GM23248 (cell line): ENCODE measurements at places on chromosomes 4 and X. TPM values are rescaled to one million over a fixed set of nuclear protein-coding genes. Genes with fewer than 3 reads are reported as not detected.

- no peak overlapping the region for H3K4me3 ChIP-seq
- no peaks in the 10 kb centered on the region for H3K27me3 ChIP-seq
- H3K27ac ChIP-seq, result no peak overlapping the region
- DNase-seq, result no peak
- no peaks in the 10 kb centered on the region for H3K4me1 ChIP-seq
These were observed 981.9 kb upstream of the TENM3 start for GRCh38 chr4:181261279-181261678.

DNA sequence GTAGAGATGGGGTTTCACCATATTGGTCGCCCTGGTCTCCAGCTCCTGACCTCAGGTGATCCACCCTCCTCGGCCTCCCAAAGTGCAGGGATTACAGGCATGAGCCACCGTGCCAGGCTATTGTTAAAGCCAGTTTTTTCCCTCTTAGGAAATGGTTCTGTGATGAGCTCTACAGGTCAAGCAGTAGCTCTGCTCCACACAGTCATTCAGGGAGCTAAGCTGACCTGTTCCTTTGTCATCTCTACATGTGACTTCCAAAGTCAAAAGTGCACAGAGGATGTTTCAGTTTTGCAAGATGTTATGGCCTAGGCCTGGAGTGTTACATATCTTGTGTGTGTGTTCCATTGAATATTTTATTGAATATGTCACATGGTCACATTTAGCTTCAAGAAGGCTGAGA lies 11.4 kb downstream of the MCUB start:
- no peak for DNase-seq
- no peaks in the 10 kb centered on the region for H3K27me3 ChIP-seq
- no peak overlapping the region for H3K27ac ChIP-seq

- no peak overlapping the region for H3K27ac ChIP-seq
- no peaks in the 10 kb centered on the region for H3K4me1 ChIP-seq
- no peak overlapping the region for H3K4me3 ChIP-seq
- no peaks in the 10 kb centered on the region for H3K27me3 ChIP-seq
These were observed 39.6 kb upstream of the SLC7A3 start for GRCh38 chrX:70970482-70970995.

GRCh38 chr4:11428899-11429698 lies 405 bp upstream of the HS3ST1 start:
- no peak overlapping the region for H3K27ac ChIP-seq
- DNase-seq, result peak; percentile 27
- H3K4me3 ChIP-seq, result no peak overlapping the region
- H3K27me3 ChIP-seq, result peaks cover 8% of the 10 kb centered on the region; the same call in 1 of the 2 replicates
- no peaks in the 10 kb centered on the region for H3K36me3 ChIP-seq

GRCh38 chrX:101605146-101605545 lies 12.7 kb downstream of the ARMCX6 start:
- H3K27me3 ChIP-seq, result no peaks in the 10 kb centered on the region
- H3K36me3 ChIP-seq, result no peaks in the 10 kb centered on the region
- H3K27ac ChIP-seq, result no peak overlapping the region
- H3K4me3 ChIP-seq, result no peak overlapping the region
- DNase-seq, result no peak
- no peaks in the 10 kb centered on the region for H3K4me1 ChIP-seq

GRCh38 chrX:118373538-118373937 lies 27.6 kb downstream of the WDR44 start:
- DNase-seq, result peak; percentile 33
- no peak overlapping the region for H3K4me3 ChIP-seq
- no peak overlapping the region for H3K27ac ChIP-seq
- H3K4me1 ChIP-seq, result 0 out of 2 replicates have a peak, but pooled peaks cover 27% of the 10 kb centered on the region
- H3K36me3 ChIP-seq, result no peaks in the 10 kb centered on the region

DNA sequence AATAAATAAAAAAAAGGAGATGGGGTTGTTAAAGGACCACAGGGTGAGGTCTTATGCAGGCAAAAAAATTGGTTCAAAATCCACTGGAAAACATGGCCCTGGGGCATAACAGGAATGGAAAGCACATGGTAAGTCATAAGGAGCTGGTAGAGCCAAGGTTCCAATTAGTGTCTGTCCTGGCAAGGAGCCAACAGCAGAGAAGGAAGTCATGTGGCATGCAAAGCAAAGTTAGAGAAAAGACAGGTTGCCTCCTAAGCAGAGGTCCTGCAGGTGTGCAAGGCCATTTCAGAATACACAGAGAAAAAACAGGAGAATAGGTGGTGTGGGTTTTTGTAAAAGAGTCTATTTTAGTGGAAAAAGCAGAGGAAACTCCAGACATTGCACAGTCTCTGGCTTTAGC lies 1881.7 kb downstream of the ARAP2 start:
- no peaks in the 10 kb centered on the region for H3K4me1 ChIP-seq
- H3K27me3 ChIP-seq, result no peaks in the 10 kb centered on the region

Gene GPRASP1
- total RNA-seq, result 0.38 and 0.54 TPM in 2 replicates

Gene SPANXN4
- total RNA-seq, result not detected in 2 replicates

GRCh38 chrX:137746289-137746688 lies 180.4 kb downstream of the ZIC3 start:
- no peak overlapping the region for H3K27ac ChIP-seq
- H3K27me3 ChIP-seq, result no peaks in the 10 kb centered on the region
- H3K4me1 ChIP-seq, result no peaks in the 10 kb centered on the region
- no peaks in the 10 kb centered on the region for H3K36me3 ChIP-seq

DNA sequence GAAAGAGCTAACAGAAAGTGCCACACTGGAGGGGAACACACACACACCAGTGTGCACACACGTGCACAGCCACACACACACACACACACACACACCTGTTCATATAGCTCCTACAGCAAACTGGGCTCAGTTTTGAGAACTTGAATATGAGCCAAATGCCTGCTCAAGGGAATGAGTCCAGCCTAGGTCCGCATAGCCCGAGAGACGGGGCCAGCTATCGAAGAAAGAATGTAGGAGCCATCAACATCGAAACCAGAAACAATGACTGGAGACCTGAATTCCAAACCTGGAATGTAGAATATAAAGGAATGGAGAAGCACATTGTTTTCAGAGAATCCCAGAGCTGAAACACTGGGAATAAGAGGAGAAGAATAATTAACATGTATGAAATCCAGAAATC lies 37.6 kb upstream of the ERVMER34-1 start:
- H3K36me3 ChIP-seq, result no peaks in the 10 kb centered on the region
- H3K4me3 ChIP-seq, result no peak overlapping the region
- no peaks in the 10 kb centered on the region for H3K27me3 ChIP-seq
- no peak for DNase-seq
- no peak overlapping the region for H3K27ac ChIP-seq

Gene RBBP7
- 64.6 and 86.2 TPM in 2 replicates for total RNA-seq

- no peak for DNase-seq
- H3K4me3 ChIP-seq, result no peak overlapping the region
- no peaks in the 10 kb centered on the region for H3K27me3 ChIP-seq
- H3K27ac ChIP-seq, result no peak overlapping the region
- no peaks in the 10 kb centered on the region for H3K36me3 ChIP-seq
These were observed 11.2 kb upstream of the UBA6 start for GRCh38 chr4:67712000-67712625.

Gene ZNF141
- 6.7 and 7.6 TPM in 2 replicates for total RNA-seq

Gene DIPK2B
- not detected in 2 replicates for total RNA-seq

- no peak overlapping the region for H3K4me3 ChIP-seq
- DNase-seq, result no peak
- H3K36me3 ChIP-seq, result no peaks in the 10 kb centered on the region
- H3K27me3 ChIP-seq, result no peaks in the 10 kb centered on the region
- no peak overlapping the region for H3K27ac ChIP-seq
These were observed 5.5 kb upstream of the FGF2 start for GRCh38 chr4:122821092-122821491.

Gene PAGE4
- not detected in 2 replicates for total RNA-seq

- no peak overlapping the region for H3K27ac ChIP-seq
- H3K36me3 ChIP-seq, result no peaks in the 10 kb centered on the region
- H3K4me1 ChIP-seq, result 0 out of 2 replicates have a peak, but pooled peaks cover 3% of the 10 kb centered on the region
- H3K27me3 ChIP-seq, result no peaks in the 10 kb centered on the region
- no peak for DNase-seq
These were observed 2.7 kb upstream of the AVPR2 start for GRCh38 chrX:153901753-153902140.

Gene GSX2
- total RNA-seq, result not detected in 2 replicates

- 0 out of 2 replicates have a peak, but pooled peaks cover 4% of the 10 kb centered on the region for H3K27me3 ChIP-seq
- H3K4me3 ChIP-seq, result no peak overlapping the region
- H3K27ac ChIP-seq, result no peak overlapping the region
- H3K4me1 ChIP-seq, result 0 out of 2 replicates have a peak, but pooled peaks cover 7% of the 10 kb centered on the region
- no peaks in the 10 kb centered on the region for H3K36me3 ChIP-seq
These were observed 37.0 kb downstream of the HTRA3 start for GRCh38 chr4:8306511-8307021.

- H3K4me3 ChIP-seq, result peak overlapping the region; percentile 97
- peaks cover 11% of the 10 kb centered on the region; the same call in 1 of the 2 replicates for H3K36me3 ChIP-seq
- H3K27me3 ChIP-seq, result no peaks in the 10 kb centered on the region
- H3K4me1 ChIP-seq, result peaks cover 12% of the 10 kb centered on the region; the same call in 1 of the 2 replicates
These were observed 1.8 kb downstream of the RAP2C start for GRCh38 chrX:132217203-132218073.

GRCh38 chr4:20356565-20356964 lies 104.9 kb downstream of the SLIT2 start:
- H3K4me3 ChIP-seq, result no peak overlapping the region
- no peak for DNase-seq
- H3K36me3 ChIP-seq, result no peaks in the 10 kb centered on the region
- no peak overlapping the region for H3K27ac ChIP-seq
- H3K27me3 ChIP-seq, result no peaks in the 10 kb centered on the region

GRCh38 chrX:123077631-123078030 lies 106.4 kb upstream of the GRIA3 start:
- H3K4me1 ChIP-seq, result peaks cover 21% of the 10 kb centered on the region; the same call in 1 of the 2 replicates
- no peak overlapping the region for H3K4me3 ChIP-seq
- H3K36me3 ChIP-seq, result no peaks in the 10 kb centered on the region
- H3K27me3 ChIP-seq, result no peaks in the 10 kb centered on the region
- no peak overlapping the region for H3K27ac ChIP-seq

DNA sequence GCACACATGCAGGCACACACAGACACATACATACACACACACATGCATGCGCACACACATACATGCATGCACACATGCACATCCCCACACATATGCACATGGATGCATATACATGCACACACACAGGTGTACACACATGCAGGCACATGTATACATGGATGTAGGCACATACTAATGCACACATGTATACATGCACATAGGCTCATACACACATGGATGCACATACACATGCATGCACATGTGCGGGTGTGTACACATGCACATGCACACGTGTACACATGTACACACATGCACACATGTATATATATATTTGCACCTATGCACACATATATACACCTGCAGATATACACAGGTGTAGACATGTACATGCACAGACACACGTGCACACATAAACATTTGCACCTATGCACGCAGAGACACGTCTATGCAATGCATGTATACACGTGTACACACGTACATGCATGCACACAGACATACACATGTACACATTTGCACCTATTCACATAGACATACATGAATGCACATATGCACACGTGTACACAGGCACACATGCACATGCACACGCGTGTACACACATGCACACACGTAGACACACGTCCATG lies 4.0 kb downstream of the PLCXD1 start:
- no peak for DNase-seq
- no peak overlapping the region for H3K4me3 ChIP-seq
- no peaks in the 10 kb centered on the region for H3K27me3 ChIP-seq

- no peaks in the 10 kb centered on the region for H3K27me3 ChIP-seq
- no peak overlapping the region for H3K4me3 ChIP-seq
- no peak for DNase-seq
- H3K36me3 ChIP-seq, result no peaks in the 10 kb centered on the region
- H3K27ac ChIP-seq, result no peak overlapping the region
These were observed 272.5 kb downstream of the ARHGAP10 start for GRCh38 chr4:148004228-148004857.

GRCh38 chrX:46117234-46117633 lies 428.0 kb downstream of the ZNF674 start:
- H3K27ac ChIP-seq, result no peak overlapping the region
- no peak for DNase-seq
- H3K27me3 ChIP-seq, result no peaks in the 10 kb centered on the region
- no peaks in the 10 kb centered on the region for H3K4me1 ChIP-seq
- no peak overlapping the region for H3K4me3 ChIP-seq
- no peaks in the 10 kb centered on the region for H3K36me3 ChIP-seq

- no peak overlapping the region for H3K27ac ChIP-seq
- DNase-seq, result no peak
- H3K4me3 ChIP-seq, result no peak overlapping the region
- H3K36me3 ChIP-seq, result no peaks in the 10 kb centered on the region
- H3K27me3 ChIP-seq, result no peaks in the 10 kb centered on the region
These were observed 137.1 kb downstream of the ARSF start for GRCh38 chrX:3178329-3178728.

- H3K4me1 ChIP-seq, result no peaks in the 10 kb centered on the region
- DNase-seq, result no peak
- H3K4me3 ChIP-seq, result no peak overlapping the region
- no peak overlapping the region for H3K27ac ChIP-seq
- H3K27me3 ChIP-seq, result no peaks in the 10 kb centered on the region
These were observed 343.6 kb upstream of the CT83 start for GRCh38 chrX:116806288-116806802.

DNA sequence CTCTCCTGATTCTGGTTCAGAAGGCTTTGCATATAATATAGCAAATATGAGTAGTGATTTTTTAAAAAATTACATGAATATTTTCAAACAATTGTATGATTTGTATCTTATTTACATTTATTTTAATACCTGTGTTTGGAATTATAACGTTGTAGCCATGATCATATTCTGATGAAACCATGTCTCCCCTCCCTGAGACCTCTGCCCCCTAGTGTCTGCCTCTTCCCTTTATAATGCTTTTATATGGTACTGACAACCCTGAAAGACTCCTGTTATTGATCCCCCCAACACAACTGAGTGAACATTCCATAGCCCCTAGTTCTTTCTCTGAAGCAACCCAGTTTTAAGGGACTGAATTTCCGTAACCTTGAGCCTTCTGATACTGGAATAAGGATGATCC lies 187.4 kb downstream of the SOX3 start:
- H3K4me3 ChIP-seq, result no peak overlapping the region
- no peaks in the 10 kb centered on the region for H3K36me3 ChIP-seq
- 0 out of 2 replicates have a peak, but pooled peaks cover 3% of the 10 kb centered on the region for H3K4me1 ChIP-seq

- no peaks in the 10 kb centered on the region for H3K4me1 ChIP-seq
- peak; percentile 59 for DNase-seq
These were observed 136.6 kb downstream of the STAG2 start for GRCh38 chrX:124098089-124098488.

Gene SMARCAD1
- 24.0 and 26.3 TPM in 2 replicates for total RNA-seq

- H3K4me1 ChIP-seq, result no peaks in the 10 kb centered on the region
- peak; percentile 52 for DNase-seq
- no peak overlapping the region for H3K27ac ChIP-seq
- H3K36me3 ChIP-seq, result no peaks in the 10 kb centered on the region
- peak overlapping the region; percentile 77 for H3K4me3 ChIP-seq
These were observed 877 bp downstream of the GPRASP1 start for GRCh38 chrX:102652031-102652688.
